ENCODE measurements at places on chromosomes 4 and X.

- DNase-seq: peak; percentile 76
Observed at GRCh38 chr4:42151568-42152506, 618 bp downstream of the BEND4 start.

GRCh38 chrX:39514801-39515200, 583.0 kb downstream of the BCOR start:
- no peak for DNase-seq

DNA sequence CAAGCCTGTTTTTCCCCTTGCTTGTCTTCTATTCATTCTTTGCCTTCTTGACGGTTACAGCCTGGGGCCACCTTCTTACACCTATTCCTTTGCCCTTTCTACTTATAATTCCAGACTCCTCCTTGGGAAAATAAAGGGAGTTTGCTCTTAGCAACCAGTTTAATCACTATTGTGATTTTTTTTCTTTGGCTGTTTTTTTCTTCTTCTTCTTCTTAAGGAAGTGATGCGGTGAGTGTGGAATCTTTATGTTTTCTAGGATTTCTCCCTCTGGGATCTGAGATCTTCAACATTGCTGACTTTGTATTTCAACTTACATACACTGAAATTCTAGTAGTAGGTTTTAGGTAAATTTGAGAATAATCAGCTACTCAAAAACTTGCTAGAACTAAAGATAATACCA, 1.1 kb upstream of the KLHL13 start:
- no peak for DNase-seq

DNA sequence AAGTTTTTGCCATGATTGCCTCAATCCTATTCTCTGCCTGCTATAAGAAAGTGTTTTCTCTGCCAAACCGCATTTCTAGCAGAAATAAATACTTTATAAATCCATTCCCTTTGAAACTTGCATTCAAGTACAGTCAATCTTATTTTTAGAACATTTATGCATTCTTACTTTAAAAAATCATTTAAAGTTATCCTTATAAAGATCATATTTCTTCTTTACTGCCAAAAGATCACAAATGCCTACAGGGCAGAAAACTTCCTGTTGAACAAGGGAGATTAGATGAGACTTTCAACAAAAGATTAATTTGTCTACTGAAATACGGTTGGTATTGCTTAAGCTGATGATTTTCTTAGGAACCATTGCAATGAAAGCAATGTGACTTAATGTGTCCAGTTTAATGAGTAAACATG, 207.2 kb upstream of the SLIT2 start:
- no peak for DNase-seq

- no peak for DNase-seq
Observed at GRCh38 chrX:136765821-136766356, 14.8 kb downstream of the ARHGEF6 start.

- DNase-seq: no peak
Observed at GRCh38 chr4:112109360-112110058, 35.7 kb upstream of the FAM241A start.

- no peak for DNase-seq
Observed at GRCh38 chr4:15479913-15480185, 10.2 kb downstream of the CC2D2A start.

DNA sequence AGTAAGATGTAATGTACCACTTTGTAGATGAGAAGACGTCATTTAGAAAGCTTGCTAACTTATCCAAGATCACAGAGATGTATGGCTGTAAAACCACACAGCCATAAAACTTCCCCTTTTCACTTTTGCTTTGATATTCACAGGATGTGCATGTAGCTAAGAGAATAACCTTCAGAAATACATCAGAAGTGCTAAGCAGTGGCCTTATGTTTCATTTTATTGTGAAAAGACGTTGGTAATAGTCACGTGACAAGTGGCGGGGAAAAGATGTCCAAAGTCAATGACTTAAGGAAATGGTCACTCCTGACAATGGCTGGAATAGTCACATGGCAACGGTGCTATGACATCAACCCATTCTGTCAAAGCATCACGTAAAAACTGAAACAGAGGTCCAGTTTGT, 12.9 kb upstream of the WDR17 start:
- DNase-seq: no peak

- DNase-seq: no peak
Observed at GRCh38 chr4:106951891-106952290, 84.2 kb downstream of the DKK2 start.

- no peak for DNase-seq
Observed at GRCh38 chr4:141643557-141643956, 7.2 kb downstream of the IL15 start.

- no peak for DNase-seq
Observed at GRCh38 chrX:44747969-44748368, 95.9 kb upstream of the DUSP21 start.

GRCh38 chr4:94571298-94571697, 119.6 kb downstream of the PDLIM5 start:
- no peak for DNase-seq

DNA sequence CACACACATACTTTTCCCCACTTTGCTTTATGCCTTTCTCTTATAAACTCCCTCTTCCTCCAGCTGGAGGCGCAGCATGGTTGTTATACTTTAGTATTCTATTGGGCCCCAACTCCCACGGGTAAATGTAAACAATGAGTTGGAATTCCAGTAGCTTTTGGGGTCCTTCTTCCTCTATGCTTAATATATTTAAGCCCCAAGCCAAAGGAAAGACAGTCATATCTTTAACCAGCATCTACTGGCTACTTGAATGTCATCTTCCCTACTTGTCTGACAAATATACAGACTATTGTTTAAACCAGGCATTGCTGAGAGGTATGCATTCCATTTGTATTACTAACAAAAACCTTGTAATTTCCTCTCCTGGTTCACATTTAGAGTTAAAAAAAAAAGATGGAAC, 72.9 kb downstream of the WDR19 start:
- DNase-seq: no peak

- no peak for DNase-seq
Observed at GRCh38 chr4:175542786-175543185, 269.3 kb downstream of the GPM6A start.

- no peak for DNase-seq
Observed at GRCh38 chr4:169271692-169272007, 894 bp upstream of the SH3RF1 start.

GRCh38 chr4:73698217-73698616, 42.2 kb upstream of the CXCL8 start:
- DNase-seq: no peak

GRCh38 chr4:45229206-45229605, 502.9 kb upstream of the GNPDA2 start:
- DNase-seq: no peak

- DNase-seq: no peak
Observed at GRCh38 chr4:141036786-141037185, 96.5 kb downstream of the RNF150 start.

GRCh38 chr4:101103381-101104142, 243.8 kb downstream of the PPP3CA start:
- DNase-seq: no peak

Data from right kidney (tissue), 9 donors.